ENCODE measurements at places on chromosomes 4 and X. TPM values are rescaled to one million over a fixed set of nuclear protein-coding genes. Genes with fewer than 3 reads are reported as not detected.

The TSPAN5 gene
- total RNA-seq = 38.1 TPM

The PARM1 gene
- 0.06 TPM for total RNA-seq

The FAM9C gene
- total RNA-seq = not detected

The SMIM10 gene
- total RNA-seq = 0.76 TPM

The VCX3A gene
- not detected for total RNA-seq

The PDE6B gene
- total RNA-seq = 0.39 TPM

The PAGE4 gene
- not detected for total RNA-seq

The IL21 gene
- total RNA-seq = not detected

The HNRNPH2 gene
- 52.0 TPM for total RNA-seq

All from glomerular endothelial cell (primary cell).